ENCODE measurements at places on chromosomes 1 and 21.
A peak's percentile ranks its signal among the peaks of the same experiment; 100 is the strongest.

- DNase-seq: no peak
Measured at GRCh38 chr1:200737647-200738291, 924 bp upstream of the CAMSAP2 start.

DNA sequence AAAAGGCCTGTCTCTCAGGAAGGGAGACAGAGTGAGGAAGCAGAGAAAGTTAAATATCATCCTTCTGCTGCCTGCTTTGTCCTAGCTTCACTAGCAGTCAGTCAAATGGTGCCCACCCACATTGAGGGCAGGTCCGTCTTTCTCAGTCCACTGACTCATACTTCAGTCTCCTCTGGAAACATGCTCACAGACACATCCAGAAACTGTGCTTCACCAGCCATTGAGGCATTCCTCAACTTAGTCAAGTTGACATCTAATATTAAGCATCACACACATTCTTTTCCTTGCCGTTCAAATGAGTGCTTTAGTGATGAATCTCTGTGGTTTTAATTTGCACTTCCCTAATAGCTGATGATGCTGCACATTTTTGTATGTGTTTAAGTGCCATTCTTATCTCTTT is 777.8 kb upstream of the PRMT6 start:
- DNase-seq: no peak

DNA sequence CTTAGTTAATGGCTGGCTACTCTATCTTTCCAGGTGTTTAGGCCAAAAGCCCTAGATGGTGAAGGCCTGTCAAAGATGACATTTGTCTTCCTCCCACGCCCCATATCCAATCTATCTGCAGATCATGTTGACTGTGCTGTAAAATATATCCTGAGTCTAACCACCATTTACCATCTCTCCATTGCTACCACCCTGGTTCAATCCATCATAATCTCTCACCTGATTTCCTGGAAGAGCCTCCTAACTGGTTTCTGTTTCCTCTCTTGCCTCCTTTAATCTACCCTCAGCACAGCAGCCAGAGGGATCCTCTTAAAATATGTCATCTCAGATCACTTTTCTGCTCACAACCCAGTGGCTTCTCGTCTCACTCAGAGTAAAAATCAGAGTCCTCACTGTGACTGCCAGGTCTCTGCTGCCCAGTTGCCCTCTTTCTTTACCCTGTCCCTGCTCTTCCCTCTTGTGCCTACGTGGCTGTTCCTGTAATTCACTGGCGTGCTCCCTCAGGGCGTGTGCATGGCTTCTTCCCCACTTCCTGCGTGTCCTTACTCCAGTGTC is 17.8 kb downstream of the TMEM50A start:
- no peak for DNase-seq

DNA sequence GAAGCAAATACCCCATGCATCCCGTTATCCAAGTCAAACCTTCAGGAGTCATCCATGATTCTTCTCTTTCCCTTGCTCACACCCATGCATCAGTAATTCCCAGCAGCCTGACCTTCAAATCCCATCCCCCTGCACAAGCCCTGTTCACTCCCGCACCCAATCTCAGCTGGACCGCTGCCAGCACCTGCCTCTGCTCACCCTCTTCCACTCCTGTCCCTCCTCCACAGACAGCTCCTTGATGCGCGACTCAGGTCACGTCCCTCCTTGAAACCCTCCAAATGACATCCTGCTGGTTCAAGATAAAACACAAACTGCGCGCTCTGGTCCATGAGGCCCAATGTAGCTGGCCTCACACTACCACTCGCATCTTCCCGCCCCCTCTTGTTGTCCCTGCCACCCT is 43.4 kb upstream of the MPZL1 start:
- DNase-seq: no peak

DNA sequence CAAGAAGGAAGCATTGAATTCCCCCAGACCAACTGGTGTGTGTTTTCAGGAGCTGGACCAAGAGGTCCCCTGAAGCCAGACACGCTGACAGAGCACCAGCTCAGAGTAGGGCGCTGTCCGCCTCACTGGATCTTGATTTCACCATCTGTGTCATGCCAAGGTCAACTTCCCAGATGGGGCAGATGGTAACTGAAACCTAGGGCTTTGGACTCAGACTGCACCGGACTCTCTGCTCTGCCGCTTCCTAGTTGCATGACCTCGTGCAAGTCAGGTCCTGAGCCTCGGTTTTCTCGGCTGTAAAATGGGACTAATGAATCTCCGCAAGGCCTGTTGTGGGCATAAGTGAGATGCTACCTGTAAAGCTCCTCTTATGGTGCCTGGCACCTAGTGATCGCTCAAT is 17.9 kb upstream of the CASZ1 start:
- no peak for DNase-seq

- DNase-seq: no peak
Measured at GRCh38 chr1:57214951-57215575, 208.8 kb downstream of the DAB1 start.

DNA sequence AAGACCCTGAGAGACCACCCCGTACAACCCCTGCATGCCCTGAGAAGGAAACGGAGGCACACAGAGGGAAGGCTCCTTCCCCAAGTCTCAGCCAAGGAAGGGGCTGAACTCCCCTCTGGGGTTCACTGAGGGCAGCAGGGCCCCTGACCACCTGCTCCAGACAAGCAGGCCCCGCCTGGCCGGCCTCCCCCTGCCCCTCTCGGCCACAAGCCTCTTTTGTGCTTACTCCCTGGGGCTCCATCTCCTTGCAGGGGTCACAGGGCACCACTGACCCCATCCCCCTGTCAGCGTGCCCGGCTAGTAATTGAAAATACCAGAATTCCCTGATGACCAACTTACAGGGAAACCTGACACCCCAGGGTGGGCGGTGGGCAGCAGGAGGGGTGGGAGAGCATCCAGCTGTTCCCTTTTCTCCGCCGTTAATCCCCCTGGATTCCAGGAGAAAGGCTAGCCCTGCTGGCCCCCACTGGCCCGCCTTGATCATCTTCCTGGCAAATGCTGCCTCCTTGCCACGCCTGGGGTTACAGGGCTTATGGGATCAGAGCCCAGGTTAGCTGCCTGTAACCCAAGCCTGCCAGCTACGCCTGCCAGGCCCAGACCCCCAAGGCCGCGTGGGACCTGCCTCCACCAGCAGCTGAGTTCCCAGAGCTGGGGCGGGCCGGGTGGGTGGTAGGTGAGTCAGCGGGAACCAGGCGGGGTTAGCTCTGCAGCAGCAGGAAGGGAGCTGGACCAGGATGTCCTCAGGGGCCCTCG is 96.1 kb downstream of the LACTBL1 start:
- DNase-seq: no peak

DNA sequence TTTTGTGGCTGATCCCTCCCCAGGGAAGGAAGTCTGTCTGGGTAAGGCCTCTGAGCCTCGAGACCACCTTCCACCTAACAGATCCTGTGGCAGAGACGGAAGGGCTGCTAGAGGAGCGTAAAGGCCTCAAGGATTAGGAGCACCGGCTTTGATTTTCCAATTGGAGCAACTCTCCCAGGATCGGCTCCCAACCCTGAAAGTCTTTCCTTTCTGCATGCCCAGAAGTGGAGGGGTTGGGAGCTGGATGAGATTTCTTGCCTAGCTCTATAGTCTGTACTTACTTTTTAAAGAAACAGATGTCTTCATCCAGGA is 41.4 kb downstream of the ELK4 start:
- DNase-seq: no peak

GRCh38 chr1:201706109-201706508 is 122.8 kb upstream of the IPO9 start:
- no peak for DNase-seq

DNA sequence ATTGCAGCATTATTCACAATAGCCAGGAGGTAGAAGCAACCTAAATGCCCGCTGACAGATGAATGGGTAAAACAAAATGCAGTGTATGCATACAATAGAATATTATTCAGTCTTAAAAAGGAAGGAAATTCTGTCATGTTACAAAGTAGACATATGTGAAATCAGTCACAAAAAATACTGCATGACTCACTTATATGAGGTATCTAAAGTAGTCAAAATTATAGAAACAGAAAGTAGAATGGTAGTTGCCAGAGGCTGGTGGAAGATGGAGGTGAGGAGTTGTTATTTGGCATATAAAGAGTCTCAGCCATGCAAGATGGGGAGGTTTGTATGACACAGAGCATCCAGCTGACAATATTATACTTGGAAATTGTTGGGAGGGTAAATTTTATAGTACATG is 43.0 kb upstream of the EGLN1 start:
- DNase-seq: peak; percentile 60

GRCh38 chr21:14533499-14534428 is 12.4 kb downstream of the SAMSN1 start:
- peak; percentile 91 for DNase-seq

- DNase-seq: no peak
Measured at GRCh38 chr1:241525026-241525425, 5.5 kb upstream of the FH start.

DNA sequence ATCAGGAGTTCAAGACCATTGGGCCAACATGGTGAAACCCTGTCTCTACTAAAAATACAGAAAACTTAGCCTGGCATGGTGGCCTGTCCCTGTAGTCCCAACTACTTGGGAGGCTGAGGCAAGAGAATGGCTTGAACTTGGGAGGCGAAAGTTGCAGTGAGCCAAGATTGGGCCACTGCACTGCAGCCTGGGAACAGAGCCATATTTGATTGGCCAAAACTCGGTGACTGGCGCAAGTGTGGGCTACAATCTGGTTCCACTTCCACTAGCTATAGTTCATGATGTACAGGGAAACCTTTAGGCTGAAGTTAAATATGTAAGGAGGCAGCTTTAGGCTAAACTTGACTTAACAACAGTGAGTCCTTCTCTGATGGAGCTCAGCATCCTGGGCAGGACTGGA is 20.2 kb downstream of the SLC30A10 start:
- no peak for DNase-seq

DNA sequence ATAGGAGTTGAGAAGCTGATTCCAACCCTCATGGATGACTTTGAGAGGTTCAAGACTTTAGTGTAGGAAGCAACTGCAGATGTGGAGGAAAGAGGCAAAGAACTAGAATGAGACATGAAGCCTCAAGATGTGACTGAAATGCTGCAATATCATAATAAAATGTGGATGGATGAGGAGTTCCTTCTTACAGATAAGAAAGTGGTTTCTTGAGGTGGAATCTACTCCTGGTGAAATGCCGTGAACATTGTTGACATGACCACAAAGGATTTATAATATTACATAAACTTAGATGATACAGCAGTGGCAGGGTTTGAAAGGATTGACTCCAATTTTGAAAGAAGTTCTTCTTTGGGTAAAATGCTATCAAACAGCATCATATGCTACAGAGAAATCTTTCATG is 28.8 kb downstream of the LTN1 start:
- no peak for DNase-seq

- DNase-seq: no peak
Measured at GRCh38 chr1:98002288-98002687, 81.5 kb upstream of the DPYD start.

DNA sequence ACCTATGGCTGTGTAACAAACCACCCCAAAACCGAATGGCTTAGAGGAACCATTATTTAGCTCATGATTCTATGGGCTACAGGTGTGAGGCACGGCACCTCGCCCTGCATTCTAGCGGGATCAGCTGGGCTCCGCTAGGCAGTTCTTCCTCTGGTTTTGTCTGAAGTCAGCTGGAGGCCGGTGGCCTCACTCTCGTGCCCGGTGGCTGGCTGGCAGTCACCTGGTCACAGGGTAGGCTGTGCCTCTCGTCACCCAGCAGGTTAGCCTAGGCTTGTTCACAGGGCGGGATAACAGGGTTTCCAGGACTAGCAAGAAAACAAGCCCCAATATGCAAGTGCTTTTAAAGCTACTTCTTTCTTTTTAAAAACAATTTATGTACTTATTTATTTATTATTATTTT is 16.3 kb upstream of the AGPAT3 start:
- DNase-seq: no peak

DNA sequence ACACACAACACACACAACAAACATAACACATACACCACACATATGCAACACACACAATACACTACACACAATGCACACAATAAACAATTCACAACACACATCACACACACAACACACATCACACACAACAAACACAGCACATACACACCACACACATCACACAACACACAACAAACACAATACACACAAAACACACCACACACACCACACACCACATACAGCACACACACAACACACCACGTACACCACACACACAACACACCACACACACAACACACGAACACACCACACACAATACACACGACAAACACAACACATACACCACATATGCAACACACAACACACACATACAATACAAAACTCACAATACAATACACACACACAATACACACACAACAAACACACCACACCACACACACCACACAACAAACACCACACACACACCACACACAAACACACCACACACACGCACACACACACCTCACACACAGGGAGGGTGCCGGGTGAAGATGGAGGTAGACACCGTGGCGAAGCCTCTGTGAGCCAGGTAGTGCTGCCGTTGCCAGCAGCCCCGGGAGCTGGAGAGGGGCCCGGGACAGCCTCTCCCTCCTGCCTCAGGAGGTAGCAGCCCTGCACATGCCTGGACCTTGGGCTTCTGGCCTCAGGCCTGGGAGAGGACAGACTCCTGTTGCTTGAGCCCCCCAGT is 30.4 kb upstream of the C1orf174 start:
- DNase-seq: no peak

DNA sequence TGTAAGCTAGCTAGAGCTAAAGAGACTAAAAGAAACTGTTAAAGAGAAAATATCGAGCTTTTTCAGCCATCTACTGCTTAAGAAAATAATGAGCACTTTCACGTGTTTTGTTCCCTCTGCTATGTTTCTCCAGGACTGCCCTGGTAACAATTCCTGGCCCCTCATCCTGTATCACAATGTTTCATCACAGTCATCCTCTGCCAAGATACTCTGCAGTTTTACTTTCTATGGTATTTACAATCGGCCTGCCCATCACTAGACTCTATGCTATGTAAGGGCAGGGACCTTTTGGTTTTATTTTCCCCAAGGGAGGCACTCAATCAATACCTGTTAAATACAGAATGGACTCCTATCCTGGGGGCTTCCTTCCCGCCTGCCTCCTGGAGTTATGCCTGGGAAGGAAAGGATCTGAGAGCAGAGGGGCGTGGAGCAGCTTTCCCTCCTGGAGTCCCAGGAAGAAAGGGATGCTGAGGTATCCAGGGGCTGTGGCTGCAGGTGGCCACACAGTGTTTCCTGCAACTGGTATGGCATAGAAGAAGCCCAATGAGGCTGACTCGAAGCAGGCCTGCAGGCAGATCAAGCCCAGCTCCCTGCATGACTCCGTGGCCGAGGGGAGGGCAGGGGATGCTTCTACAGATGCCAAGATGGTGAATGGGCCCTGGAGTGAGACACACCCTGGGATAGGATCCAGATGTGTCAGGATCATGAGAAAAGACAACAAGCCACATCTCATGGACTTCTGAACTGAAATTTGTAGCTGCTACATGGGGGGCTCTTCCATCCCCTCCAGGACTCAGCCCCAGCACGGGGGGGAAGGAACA is 52.9 kb downstream of the MATN1 start:
- DNase-seq: no peak

DNA sequence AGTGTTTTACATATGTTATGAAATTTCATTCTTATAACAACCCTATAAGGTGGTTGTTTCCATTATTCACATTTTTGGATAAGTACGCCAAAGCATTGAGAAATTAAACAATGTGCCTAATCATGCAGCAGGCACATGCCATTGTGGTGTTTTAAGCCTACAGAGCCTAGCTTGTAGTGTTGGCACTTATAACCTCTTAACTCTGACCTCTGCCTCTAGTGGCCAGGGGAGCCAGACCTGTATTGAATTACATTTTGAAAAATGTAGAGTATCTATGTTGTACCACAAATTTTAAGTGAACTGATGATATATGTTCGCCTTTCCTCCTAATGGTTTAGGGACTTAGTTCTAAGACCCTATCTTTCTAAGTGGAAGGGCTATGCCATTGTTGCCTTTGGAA is 61.0 kb downstream of the KCNK2 start:
- no peak for DNase-seq
